Skeletal muscle cell (primary cell): ENCODE measurements at places on chromosomes 5 and 9.

GRCh38 chr9:89534515-89535287 lies 36.8 kb upstream of the SEMA4D start:
- DNase-seq, result no peak

DNA sequence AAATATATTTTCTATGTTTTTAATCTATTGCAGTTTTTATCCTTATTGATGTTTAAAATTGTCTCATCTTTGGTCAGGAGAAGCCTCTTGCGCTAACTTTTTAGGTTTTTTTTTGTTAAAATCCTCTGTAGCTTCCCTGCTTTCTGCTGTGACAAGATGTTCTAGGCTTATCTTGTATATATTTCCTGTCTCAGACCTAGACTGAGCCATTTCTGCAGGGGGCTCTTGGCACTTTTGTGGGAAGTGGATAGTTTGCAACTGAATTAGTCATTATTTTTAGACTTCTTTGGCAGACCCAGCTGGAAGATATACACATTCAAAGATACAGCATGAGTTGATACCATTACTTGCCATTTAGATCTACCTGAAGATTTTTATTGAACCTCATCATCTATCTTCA lies 28.8 kb downstream of the TCERG1 start:
- DNase-seq, result no peak

- no peak for DNase-seq
Measured at GRCh38 chr5:38591523-38591849, 35.0 kb upstream of the LIFR start.

- no peak for DNase-seq
Measured at GRCh38 chr9:35870351-35870923, at the start of gene OR13J1. Gene OR13J1 (minus strand): TSS chr9:35870401. CDS start chr9:35870401, 0 bp downstream.

GRCh38 chr5:21806271-21806670 lies 1046.9 kb downstream of the CDH12 start:
- no peak for DNase-seq

DNA sequence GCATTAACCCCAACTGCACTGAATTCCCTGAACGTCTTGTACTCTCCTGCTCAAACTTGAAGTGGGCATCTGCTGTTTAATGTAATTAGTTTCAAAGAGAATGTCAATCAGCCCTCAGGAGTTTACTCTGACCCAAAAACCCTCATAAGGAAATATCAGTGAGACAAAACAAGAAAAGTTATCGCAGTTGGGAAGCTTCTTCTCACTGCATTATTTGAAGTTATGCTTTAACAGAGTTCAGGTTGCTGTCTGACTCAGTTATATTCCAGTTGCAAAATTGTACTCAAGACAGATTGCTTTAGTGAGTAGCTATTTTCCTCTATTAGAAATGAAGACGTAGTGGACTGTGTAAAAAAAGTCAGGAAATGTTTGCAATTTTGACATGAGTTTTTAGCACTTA lies 52.1 kb downstream of the PPIC start:
- DNase-seq, result no peak

GRCh38 chr9:71886541-71886940 lies 24.5 kb downstream of the ABHD17B start:
- no peak for DNase-seq

DNA sequence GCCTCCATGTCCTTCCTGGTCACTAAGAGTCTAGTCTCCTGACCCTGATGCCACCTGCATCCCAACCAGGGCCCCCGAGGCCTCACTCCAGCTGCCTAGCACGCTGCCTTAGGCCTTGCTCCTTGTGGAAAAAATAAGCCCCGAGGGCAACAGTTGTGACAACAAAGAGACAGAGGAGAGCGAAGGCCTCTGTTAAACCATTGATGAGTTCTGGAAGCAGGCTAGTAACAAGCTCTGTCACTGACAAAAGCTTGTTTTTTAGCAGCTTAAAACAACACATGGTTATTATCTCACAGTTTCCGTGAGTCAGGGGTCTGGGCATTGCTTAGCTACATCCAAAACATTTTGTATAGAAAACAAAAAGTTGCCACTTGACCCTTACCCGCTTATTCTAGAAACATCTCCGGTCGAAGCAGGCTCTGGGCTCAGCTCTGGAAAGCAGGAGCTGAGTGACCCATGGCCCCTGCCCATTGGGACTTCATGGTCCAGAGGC lies 48.2 kb upstream of the TBC1D2 start:
- no peak for DNase-seq

DNA sequence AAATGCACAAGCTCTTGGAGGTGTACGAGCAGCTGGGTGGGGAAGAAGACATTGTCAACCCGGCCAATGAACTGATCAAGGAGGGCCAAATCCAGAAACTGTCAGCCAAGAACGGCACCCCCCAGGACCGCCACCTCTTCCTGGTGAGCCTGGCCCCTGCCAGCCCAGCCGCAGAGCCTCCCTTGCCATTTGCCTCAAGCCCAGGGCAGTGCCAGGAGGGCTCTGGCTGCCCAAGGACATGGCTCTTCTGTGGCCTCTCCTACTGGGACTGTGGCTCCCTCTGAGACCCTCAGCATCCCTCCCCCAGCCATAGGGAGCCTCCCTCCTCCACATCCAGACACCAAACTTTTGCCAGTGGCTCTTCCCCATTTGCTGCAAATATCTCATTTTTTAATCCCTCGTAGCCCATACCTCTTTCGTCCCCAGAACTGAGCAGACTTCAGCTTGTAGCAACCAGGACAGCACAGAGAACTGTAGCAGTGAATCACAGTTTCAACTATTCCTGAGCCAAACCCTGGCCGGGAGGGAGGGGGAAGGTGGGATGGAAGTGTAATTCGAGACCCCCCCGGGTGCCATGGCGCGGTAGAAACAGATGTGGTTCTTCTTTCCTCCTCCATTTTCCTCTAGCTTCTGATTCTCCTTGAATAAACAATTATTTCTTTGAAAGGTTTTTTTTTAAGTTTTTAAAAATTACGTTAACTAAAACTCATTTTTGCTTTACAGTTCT lies 44.5 kb upstream of the SUSD3 start:
- DNase-seq, result no peak

DNA sequence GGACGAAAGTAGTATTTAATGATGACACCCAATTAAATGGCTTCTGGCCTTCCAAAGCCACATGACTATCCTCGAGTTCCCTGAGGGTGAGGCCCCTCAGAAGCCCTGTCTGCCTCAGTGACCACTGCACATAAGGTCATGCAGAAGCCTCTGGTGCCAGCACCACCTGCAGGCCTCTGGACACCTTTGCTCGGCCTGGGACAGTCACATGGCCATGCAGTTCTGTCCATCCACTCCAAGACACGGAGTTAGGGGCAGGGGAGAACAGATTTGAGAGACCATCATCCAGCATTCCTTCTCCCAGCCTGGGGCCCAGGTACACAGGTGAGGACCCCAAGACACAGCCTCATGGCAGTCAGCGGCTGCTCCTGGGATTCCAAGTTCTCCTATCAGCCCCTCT lies 145.0 kb downstream of the ROR2 start:
- DNase-seq, result no peak

- no peak for DNase-seq
Measured at GRCh38 chr5:161598686-161599085, 52.2 kb upstream of the GABRB2 start.

- no peak for DNase-seq
Measured at GRCh38 chr9:106921341-106921899, 58.5 kb downstream of the ZNF462 start.

DNA sequence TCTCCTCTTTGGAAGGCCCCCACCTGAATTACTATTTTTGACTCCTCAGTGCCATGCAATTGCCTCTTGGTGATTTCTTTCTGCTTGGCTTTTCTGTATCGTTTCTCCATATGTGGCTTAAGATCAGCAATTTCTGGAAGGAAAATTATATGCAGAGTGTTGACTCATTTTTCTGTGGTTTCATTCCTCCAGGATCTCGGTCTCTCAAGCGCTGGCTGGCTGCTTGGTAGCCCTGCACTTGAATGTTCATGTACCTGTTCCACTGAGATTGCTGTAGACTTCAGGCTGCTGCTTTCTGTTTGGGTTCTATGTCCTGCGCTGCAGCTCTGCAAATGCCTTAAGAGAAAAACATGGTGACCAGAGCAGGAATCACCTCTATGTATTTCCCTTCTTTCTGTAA lies 77.6 kb downstream of the INIP start:
- no peak for DNase-seq

DNA sequence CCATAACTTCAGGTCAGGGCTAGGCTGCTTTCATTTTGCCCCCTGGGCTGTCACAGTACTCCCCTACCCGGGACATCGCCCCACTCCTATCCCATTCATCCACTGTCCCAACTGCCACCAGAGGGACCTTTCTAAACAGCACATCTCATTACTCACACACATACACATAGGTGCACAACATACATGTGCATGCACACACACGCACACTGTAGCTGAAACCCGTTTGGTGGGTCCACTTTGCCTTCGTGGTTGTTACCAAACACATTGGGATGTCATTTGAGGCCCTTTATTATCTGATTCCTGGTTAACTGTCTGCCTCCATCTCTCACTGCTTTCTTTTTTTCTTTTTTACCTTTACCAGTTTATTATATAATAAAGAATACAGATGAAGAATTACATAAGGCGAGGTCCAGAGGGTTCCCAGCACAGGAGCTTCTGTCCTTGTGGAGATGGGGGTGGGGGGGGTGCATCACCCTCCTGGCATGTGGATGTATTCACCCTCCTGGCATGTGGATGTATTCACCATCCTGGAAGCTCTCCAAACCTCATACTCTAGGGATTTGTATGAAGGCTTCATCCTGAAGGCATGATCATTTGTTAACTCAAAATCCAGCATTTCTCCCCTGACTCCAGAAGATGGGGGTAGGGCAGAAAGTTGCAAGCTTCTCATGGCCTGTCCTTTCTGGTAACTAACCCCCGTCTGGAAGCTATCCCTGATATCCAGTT lies 186.0 kb downstream of the GOLPH3 start:
- DNase-seq, result peak; percentile 97

GRCh38 chr5:8188874-8189565 lies 320.1 kb downstream of the MTRR start:
- no peak for DNase-seq

DNA sequence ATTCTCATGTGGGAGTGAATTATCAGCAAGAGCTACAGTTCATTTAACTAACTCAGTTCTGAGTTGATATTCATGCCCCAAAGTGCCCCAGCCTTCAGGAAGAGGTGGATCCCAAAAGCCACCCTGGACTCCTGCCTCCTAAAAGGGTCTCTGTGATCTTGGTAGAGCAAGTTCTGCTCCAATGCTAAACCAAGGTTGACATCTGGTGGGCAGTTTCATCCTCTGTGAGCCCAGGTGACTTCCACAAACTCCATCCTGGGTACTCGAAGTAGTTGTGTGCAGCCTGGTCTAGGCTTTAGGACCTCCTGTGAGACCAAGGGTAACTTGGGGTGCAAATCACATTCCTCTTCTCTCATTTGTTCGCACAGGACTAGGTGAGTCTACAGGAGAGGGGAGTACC lies 816.8 kb downstream of the MTRR start:
- no peak for DNase-seq

DNA sequence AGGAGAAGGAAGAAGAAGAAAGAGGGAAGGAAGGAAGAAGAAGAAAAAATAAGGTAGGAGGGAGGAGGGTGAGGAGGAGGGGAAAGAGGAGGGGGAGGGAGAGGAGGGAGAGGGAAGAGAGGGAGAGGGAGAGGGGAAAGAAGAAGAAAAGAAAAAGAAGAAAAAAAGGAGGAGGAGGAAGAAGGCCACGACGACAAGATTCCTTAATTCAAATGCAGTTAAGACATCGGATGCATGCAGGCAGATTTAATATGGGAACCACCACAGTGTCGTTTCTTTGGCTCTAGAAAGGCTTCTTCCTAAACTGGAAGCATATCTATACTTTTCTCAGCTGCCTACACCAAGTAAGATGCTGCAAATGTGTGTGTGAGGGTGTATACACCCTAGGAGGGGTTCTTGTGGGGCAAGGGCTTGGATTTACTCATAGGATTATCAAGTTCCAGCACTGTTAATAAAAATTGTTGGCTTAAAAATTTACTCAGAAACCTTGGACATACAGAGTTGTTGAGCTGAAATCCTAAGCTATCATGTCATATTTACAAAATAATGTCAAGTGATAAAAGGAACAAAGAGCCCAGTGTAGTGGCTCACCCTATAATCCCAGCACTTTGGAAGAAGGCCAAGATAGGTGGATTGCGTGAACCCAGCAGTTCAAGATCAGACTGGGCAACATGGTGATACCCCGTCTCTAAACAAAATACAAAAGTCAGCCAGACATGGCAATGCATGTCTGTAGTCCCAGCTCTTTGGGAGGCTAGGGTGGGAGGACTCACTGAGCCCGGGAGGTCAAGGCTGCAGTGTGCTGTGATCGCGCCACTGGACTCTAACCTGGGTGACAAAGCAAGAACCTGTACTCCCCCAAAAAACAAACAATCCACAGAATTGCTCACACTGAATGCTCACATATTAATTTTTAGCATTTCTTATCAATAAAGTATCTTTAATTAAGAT lies 108.5 kb downstream of the UBAP2 start:
- DNase-seq, result no peak
